ENCODE measurements at places on chromosomes 3 and 15.

DNA sequence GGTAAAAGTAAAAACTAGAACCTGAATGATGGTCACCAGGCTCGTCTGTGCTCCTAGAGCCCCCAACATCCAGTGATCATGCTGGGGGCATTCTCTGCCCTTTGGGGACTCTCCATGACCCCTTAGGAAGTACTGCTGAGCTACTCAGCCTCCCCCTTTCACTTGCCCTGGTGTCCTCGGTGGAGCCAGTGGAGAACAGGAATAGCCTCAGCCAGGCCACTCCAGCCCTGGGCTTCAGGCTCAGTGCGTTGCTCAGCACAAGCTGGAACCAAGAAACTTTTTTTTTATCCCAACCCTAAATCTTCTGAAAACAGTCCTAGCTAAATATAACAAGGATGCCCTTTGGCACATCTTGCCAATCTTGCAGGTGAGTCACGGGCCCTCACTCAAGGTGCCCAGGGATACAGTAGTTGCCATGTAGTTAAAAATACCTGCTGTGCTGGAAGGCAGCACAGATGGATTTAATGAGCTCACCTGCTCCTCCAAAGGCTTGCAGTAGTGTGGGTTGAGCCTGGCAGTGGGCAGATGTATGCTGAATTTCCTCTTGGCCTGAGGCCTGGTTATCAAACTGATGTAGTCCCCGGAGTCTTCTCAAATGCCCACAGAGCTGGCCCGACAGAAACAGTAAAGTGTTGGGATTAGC lies 46.9 kb upstream of the TMEM158 start:
- DNase-seq = no peak

DNA sequence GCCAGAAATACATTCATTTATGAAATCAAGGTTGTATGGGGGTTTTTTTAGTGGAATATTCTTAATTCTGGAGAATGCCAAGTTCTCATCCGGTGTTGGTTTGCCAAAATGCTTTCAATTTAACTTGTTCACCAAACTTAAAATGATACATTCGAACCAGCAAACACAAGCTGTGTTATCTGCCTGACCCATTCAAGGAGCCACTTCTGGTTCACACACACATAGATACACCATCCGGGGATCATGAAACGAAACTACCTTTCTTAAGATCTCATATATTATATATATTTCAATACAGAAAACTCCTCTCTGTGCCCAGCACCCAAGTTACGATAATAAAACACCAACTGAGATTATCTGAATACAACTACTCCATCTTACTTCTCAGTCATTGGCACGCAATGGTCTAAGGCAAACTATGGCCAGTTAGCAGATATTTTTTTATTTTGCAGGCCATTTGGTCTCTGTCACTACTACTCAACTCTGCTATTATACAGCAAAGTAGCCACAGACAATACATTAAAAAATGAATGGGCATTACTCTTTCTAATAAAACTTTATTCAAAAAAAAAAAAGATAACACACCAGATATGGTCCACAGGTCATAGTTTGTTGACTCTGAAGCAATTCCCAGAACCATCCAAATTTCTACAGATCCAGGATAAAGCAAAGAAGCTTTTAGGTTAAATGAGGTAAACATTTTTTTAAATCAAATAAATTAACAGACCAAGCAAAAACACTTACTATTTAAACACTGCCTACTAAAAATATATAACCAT lies 89.6 kb downstream of the TBL1XR1 start:
- DNase-seq = no peak

GRCh38 chr3:183324083-183324482 lies 71.0 kb downstream of the B3GNT5 start:
- no peak for DNase-seq

DNA sequence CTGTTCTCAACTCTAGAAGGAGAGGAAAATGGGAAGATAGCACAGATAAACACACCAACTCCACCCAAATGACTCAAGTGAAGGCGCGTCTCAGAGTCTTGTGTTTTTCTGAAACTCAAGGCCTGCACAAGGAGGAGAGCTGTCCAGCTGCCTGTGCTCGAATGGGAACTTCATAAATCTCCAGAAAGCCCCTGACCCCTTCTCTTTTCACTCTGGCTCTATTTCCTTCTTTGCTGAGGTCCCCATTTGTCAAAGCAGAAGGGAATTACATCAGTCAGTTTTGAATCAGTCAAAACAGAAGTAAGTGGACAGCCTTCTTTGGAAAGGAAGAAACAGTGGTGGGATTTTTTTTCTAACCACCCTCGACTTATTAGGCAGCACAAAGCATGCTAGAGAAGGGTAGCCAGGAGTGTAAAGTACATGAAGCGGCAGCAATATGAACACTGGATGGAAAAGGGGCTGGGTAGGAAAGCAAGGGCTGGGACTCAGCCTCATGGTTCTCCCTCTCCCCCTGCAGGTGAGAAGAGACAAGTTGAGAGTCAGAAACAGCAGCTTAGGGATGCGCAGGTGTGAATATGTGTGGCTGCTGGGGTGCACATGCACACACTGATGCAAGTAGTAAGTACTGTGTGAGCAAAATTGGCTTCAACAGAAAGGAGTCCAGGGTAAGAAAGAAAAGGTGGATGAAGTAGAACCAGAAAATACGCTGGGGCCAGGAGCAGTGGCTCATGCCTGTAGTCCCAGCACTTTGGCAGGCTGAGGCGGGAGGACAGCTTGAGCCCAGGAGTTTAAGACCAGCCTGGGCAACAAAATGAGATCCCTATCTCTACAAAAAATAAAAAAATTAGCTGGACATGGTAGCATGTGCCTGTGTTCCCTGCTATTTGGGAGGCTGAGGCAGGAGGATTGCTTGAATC lies 36.6 kb upstream of the MAGEF1 start:
- DNase-seq = peak; percentile 53

- DNase-seq = no peak
These were observed 1.5 kb downstream of the ETFA start for GRCh38 chr15:76309601-76310330.

DNA sequence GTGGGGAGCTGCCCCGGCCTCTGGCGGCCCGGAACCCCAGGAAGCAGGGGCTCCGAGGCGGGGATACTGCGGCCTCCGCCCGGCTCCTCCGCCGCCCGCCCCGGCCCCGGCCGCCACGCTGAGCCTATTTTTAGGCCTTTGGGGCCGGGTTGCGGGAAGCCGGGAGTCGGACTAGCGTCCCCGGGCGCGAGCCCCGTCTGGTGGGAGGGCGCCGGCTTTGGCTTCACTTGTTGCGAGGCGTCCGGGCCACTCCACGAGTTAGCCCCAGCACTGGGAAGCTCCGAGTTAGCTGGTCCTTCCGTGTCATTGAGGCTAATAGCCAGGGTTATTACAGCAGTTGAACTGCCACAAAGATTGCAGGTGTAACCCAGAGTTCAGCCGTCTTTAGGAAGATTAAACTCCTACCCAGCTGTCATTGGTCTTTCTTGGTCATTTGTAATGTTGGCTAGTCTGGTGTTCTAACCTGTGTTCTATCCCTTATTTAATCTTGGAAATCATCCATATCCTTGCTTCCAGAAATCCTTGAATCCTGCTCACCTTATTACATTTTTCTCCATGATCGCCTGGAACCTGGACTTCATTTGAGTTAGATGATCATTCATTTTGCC lies 791 bp downstream of the GYG1 start:
- DNase-seq = peak; percentile 50

DNA sequence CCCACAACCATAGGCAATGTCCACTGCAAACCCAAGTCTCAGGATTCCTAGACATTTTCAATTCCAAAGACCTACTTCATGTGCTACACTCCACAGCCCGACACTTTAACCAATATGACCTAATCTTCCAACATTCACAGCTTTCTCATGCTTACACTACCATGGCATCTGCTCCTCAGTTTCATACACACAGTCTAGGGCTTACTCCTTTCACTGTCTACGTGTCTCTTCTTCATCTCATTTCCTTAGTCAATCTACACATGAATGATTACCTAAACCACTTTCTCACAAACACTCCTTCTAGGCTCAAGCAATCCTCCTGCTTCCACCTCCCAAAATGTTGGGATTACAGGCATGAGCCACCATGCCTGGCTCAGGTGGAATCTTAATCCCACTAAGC lies 106.3 kb downstream of the STAG1 start:
- DNase-seq = no peak

- DNase-seq = no peak
These were observed 38.7 kb upstream of the CA12 start for GRCh38 chr15:63420333-63420747.

DNA sequence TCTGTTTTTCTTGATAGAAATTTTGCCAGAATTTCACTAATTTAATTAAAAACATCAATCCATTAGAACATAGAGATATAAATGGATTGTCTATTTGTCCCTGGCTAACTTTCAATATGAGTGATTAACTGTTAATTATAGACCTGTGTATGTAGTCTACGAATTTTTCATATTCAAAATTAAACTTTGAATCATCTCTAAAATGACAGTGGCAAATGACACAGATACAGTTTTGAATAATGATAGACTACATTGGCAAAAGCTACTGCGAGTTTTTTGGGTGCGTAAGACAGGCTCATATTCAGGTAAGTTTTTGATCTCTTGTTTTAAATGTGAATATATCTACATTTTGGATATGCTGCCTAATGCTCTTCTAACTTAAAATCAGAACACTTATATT lies 86.0 kb upstream of the TBC1D5 start:
- no peak for DNase-seq

GRCh38 chr3:20038699-20039465 lies 1.4 kb upstream of the KAT2B start:
- no peak for DNase-seq

GRCh38 chr3:10392244-10392643 lies 71.3 kb upstream of the SEC13 start:
- no peak for DNase-seq

- DNase-seq = no peak
These were observed 96.0 kb downstream of the ST6GAL1 start for GRCh38 chr3:187026317-187026670.

GRCh38 chr15:72198356-72199204 lies 993 bp upstream of the GRAMD2A start:
- DNase-seq = no peak

DNA sequence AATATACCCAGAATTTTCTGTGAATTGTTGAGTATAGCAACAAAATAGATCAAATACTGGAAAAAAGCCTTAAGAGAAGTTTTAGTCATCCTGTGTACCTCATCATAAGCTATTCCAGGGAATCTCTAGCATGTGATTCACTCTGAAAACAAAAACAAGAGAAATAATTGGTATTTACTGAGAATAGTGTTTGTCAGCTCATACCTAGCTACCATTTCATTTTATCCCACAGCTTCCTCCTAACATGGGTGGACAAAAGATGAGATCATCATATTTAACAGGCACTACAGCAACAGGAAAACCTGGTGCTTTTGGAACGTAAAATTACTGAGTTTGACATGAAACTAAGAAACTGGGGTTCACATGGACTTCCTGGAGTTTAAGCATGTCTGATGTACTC lies 753.5 kb upstream of the NECTIN3 start:
- DNase-seq = no peak

DNA sequence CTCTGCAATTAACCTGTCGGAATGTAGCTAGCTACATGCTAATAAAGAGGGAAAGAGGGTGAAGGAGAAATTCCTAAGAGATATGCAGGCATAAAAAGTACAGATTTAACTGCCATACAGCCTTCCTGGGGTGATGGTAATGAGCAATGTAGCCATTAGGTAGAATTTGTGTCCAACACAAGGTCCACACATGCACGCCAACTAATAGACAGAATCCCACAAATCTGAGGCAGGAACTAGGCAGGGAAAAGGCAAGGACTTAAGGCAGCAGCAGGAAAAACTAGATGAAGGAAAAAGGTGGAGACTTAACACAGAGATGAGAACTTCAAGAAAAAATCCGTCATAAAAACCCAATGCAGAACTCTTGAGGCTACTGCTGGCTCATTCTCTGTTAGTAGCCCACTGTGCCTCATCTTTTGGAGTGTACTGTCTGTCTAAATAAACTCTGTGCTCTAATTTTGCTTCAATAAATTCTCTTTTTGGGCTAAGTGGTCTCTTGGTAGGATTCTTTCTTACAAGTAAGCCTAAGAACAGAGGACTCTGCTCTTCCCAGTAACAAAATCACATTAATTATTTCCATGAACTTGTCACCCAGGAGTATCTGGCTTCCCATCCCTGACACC lies 81.5 kb downstream of the BTLA start:
- DNase-seq = no peak

DNA sequence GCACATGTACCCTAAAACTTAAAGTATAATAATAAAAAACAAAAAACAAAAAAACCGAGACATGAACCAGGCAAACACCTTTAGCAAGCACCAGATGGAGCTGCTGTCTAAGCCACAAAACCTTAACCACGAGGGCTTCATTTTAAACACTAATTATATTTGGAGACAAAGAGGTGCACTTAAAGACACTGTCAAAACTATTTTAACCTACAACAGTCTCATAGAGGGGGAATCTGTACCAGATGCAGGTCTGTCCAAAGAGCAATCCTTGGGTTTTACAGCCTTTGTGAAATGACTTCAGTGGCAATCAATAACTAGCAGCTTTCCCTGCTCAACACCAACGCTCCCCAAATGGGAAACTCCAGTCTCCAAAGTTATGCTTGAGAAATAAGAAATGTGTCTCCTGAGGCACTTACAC lies 115.7 kb upstream of the TSPAN3 start:
- peak; percentile 15 for DNase-seq

DNA sequence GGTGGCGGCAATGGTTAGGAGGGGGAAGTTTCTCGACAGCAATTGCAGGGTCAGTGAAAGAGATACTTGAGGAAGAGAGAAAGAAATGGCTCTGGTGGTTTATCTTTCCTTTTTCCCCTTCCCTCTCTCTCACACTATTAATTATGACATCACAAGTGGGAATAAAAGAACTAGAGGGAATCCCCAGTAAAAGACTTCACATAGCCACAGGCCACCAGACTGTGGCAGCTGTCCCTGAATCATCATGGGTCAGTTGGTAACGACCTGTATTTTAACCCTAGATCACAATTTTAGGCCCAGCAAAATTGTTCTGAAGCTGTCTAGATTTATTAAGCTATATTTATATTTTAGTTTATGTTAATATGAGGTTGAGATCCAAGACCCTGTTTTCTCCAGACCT lies 40.3 kb downstream of the MBNL1 start:
- no peak for DNase-seq

DNA sequence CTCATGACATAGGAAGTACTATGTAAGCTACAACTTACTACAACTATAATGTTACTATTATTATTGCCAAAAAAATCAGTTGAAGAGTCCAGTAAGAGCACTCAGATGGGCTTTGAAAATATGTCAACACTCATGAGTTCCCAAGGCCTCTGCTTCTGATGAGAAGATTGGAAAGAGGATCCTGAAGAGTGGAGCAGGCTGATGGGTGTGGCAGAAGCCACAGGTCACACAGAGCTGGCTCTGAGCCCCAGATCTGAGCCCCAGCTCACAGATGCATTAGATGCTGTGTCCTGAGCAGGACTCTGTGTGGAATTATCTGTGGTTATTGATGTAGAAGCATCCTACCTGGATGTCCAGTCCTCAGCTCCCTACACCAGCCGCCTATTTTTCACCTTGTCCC lies 65.6 kb downstream of the SPSB4 start:
- no peak for DNase-seq

- DNase-seq = no peak
These were observed 67.9 kb upstream of the KY start for GRCh38 chr3:134718726-134719125.
